Large intestine (tissue), 12 donors: ENCODE measurements at places on chromosomes 16 and 17. TPM values are rescaled to one million over a fixed set of nuclear protein-coding genes. Genes with fewer than 3 reads are reported as not detected.

DNA sequence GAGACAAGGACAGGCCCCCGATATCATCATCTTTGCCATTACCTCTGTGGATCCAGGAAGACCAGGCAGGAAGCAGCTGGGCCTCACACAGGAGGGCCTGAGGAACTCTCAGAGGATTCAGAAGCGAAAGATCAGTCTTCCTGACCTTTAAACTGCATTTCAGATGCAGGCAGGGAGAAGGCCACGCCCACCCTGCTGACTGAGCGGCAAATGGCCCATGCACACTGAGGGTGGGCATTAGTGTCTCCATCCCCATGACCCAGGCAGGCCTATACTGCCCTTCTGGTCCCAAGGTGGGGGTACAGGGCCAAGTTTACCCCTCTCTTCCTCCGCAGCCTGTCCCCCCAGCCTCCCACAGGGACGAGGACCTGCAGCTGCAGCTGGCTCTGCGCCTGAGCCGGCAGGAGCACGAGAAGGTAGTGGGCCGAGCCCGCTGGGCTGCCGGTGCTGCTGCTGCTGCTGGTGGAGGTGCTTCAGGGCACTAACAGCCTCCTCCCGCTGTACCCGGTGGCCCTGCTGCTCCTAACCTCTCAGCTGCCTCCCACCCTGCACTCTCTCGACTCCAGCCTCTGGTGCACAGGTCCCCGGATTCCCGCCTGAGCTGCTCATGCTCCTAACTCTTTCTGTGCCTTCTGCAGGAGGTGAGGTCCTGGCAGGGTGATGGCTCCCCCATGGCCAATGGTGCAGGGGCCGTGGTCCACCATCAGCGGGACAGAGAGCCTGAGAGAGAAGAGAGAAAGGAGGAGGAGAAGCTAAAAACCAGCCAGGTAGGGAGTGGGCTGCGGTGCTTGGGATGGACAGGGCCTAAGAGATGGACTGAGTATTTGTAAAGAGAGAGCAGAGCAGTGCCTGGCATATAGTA, 6.2 kb downstream of the EPN3 start:
- H3K27ac ChIP-seq: peak overlapping the region; percentile 74
- peak; percentile 74 for DNase-seq
- H3K4me1 ChIP-seq: peaks cover 61% of the 10 kb centered on the region
- no peaks in the 10 kb centered on the region for H3K36me3 ChIP-seq

The NEURL4 gene
- polyA plus RNA-seq: 28.7 TPM

The MMP2 gene
- 87.5 TPM for polyA plus RNA-seq

DNA sequence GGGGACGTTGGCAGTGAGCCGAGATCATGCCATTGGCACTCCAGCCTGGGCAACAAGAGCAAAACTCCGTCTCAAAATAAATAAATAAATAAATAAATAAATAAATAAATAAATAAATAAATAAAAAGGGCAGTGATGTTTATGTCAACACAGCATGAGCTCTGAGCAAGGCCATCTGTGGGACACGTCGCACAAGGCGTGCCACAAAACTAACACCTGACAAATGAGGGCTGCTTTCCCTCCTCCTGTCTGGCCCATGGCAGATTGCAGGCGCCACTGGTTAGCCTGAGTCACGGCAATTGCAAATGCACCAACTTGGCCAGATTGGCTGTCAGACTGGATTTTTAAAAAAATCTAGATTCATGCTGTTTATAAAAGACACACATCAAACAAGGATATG, 25.9 kb upstream of the SPNS3 start:
- no peaks in the 10 kb centered on the region for H3K4me1 ChIP-seq
- no peaks in the 10 kb centered on the region for H3K27me3 ChIP-seq
- H3K36me3 ChIP-seq: no peaks in the 10 kb centered on the region
- DNase-seq: no peak

- DNase-seq: no peak
- no peaks in the 10 kb centered on the region for H3K27me3 ChIP-seq
- peaks cover 7% of the 10 kb centered on the region for H3K4me1 ChIP-seq
- peaks cover 6% of the 10 kb centered on the region for H3K36me3 ChIP-seq
- H3K27ac ChIP-seq: no peak overlapping the region
- H3K4me3 ChIP-seq: peak overlapping the region; percentile 64
These were observed 1.7 kb downstream of the TBKBP1 start for GRCh38 chr17:47695429-47696376.

GRCh38 chr16:66134875-66135274, 231.6 kb upstream of the CDH5 start:
- no peaks in the 10 kb centered on the region for H3K36me3 ChIP-seq
- H3K27ac ChIP-seq: no peak overlapping the region
- no peaks in the 10 kb centered on the region for H3K4me1 ChIP-seq
- DNase-seq: no peak
- no peak overlapping the region for H3K4me3 ChIP-seq
- H3K27me3 ChIP-seq: peaks cover 5% of the 10 kb centered on the region

DNA sequence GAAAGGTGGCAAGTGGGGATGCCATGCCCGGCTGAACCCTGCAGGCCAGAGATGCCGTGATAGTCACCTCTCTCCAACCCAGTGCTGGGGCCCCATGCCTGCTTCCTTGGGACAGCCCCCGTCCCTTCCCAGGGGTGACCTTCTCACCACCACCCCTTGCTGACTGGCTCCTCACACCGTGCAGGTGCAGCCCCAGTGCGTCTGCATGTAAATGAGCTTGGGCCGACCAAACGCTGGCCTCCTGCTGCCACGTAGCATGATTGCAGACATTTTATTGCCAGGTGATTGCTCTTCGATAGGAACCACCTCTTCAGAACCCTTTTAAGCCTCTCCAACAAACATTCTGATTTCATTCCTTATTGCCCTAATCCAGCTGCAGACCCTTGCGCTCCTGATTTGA, 32.5 kb downstream of the ASIC2 start:
- H3K4me1 ChIP-seq: peaks cover 45% of the 10 kb centered on the region
- no peaks in the 10 kb centered on the region for H3K27me3 ChIP-seq
- peaks cover 4% of the 10 kb centered on the region for H3K36me3 ChIP-seq
- peak overlapping the region; percentile 14 for H3K27ac ChIP-seq
- DNase-seq: peak; percentile 81
- H3K4me3 ChIP-seq: no peak overlapping the region

DNA sequence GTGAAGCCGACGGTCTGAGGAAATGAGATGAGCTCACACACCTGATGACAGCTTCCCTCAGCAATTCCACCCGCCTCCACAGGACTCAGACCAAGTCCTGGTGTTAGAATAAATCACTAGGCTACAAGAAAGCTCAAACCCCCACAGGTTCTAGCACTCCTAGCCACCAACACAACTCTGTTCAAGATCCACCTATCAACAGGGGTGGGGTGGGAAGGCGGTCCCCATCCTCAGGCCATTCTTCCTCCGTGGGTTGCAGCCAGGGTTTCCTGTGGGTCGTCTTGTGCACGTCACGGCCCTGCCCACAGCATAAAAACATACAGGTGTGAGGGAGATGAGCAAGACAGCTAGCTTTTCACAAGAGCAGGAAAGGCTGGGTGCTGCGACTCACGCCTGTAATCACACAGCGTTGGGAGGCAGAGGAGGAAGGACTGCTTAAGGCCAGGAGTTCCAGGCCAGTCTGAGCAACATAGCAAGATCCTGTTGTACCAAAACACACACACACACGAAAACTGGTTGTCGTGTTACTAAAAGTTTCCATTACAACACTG, 81.1 kb downstream of the ANKRD11 start:
- no peak for DNase-seq
- H3K27ac ChIP-seq: no peak overlapping the region
- peaks cover 3% of the 10 kb centered on the region for H3K36me3 ChIP-seq
- H3K4me1 ChIP-seq: peaks cover 40% of the 10 kb centered on the region

DNA sequence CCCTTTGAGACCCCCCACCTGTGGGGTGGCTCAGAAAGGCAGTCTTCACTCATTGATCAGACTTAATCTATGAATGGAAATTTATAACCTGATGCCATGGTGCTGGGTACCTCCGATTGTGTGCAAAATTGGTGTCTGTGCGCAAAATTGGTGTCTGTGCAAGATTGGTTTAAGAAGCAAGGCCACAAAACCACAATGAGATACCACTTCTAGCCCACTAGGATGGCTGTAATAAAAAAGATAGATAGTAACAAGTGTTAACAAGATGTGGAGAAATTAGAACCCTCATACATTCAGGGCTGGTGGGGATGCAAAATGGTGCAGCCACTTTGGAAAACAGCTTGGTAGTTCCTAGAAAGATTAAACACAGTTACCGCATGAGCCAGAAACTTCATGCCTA, 13.9 kb upstream of the CSNK2A2 start:
- no peaks in the 10 kb centered on the region for H3K27me3 ChIP-seq
- DNase-seq: no peak
- H3K36me3 ChIP-seq: no peaks in the 10 kb centered on the region
- no peak overlapping the region for H3K27ac ChIP-seq

The OR3A3 gene
- polyA plus RNA-seq: not detected

The CHST4 gene
- polyA plus RNA-seq: 0.12 TPM

- peak overlapping the region; percentile 63 for H3K27ac ChIP-seq
- peak; percentile 62 for DNase-seq
These were observed 56.5 kb upstream of the CIBAR2 start for GRCh38 chr16:85168732-85169256.

The CLEC10A gene
- 9.7 TPM for polyA plus RNA-seq

- H3K36me3 ChIP-seq: peaks cover 61% of the 10 kb centered on the region
- no peaks in the 10 kb centered on the region for H3K4me1 ChIP-seq
- no peak for DNase-seq
- no peak overlapping the region for H3K27ac ChIP-seq
- no peaks in the 10 kb centered on the region for H3K27me3 ChIP-seq
These were observed 21.7 kb downstream of the TTYH2 start for GRCh38 chr17:74235040-74235581.

The PTX4 gene
- 0.19 TPM for polyA plus RNA-seq

The C17orf50 gene
- polyA plus RNA-seq: 0.04 TPM

GRCh38 chr16:85359147-85359822, 247.0 kb upstream of the CIBAR2 start:
- H3K27ac ChIP-seq: no peak overlapping the region
- H3K4me1 ChIP-seq: peaks cover 40% of the 10 kb centered on the region
- peak; percentile 62 for DNase-seq

The NPIPA2 gene
- 0.63 TPM for polyA plus RNA-seq

DNA sequence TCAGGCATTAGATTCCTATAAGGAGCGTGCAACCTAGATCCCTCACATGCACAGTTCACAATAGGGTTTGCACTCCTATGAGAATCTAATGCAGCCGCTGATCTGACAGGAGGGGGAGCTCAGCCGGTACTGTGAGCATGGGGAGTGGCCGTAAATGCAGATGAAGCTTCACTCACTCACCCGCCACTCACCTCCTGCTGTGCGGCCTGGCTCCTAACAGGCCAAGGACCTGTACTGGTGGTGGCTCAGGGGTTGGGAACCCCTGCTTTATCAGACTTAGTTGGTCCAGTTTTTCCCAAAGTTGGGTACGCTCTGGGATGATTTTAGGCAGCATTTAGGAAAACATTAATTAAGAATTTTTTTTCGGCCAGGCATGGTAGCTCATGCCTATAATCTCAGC, 103.8 kb downstream of the MARF1 start:
- H3K27me3 ChIP-seq: no peaks in the 10 kb centered on the region
- no peak overlapping the region for H3K4me3 ChIP-seq
- no peak overlapping the region for H3K27ac ChIP-seq
- DNase-seq: no peak

The BAHCC1 gene
- 21.9 TPM for polyA plus RNA-seq

The TERB1 gene
- polyA plus RNA-seq: 0.09 TPM

DNA sequence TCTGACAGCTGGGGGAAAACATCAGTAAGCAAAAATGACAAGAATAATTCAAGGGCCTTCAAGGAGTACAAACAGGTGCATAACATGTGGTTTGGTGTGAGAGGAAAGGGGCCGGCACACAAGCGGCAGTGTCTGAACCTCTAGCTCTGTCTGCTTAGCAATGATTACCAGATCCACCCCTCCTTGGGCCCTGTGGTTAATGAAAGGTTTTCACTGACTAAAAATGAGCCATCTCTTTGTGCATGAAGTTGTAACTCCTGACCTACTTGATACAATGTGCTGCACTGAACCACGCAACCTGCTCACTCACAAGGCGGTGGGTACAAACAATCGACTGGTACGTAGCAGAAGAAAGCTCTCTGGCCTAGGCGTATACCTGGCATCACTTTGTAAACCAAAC, 15.1 kb downstream of the FAM117A start:
- H3K36me3 ChIP-seq: no peaks in the 10 kb centered on the region
- H3K4me3 ChIP-seq: no peak overlapping the region
- no peak overlapping the region for H3K27ac ChIP-seq
- peaks cover 7% of the 10 kb centered on the region for H3K4me1 ChIP-seq

- no peak overlapping the region for H3K4me3 ChIP-seq
- H3K4me1 ChIP-seq: no peaks in the 10 kb centered on the region
- H3K27ac ChIP-seq: no peak overlapping the region
- DNase-seq: no peak
These were observed 37.7 kb upstream of the MEAK7 start for GRCh38 chr16:84541999-84542817.

The G6PC1 gene
- 1.5 TPM for polyA plus RNA-seq

DNA sequence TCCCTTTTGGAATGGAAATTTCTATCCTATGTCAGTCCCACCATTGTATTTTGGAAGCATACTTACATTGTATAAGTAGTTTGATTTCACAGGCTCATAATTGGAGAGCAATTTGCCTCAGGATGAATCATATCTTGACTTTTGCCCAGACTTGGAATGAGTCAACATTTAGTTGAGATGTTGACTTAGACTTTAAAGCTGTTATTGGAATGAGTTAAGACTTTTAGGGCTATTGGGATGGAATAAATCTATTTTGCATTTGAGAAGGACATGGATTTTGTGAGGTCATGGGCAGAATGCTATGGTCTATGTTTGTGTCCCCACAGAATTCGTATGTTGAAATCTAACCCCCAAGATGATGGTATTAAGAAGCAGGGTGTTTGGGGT, 12.2 kb upstream of the ZNF594 start:
- DNase-seq: no peak
- no peak overlapping the region for H3K4me3 ChIP-seq
- H3K36me3 ChIP-seq: no peaks in the 10 kb centered on the region
- no peak overlapping the region for H3K27ac ChIP-seq

GRCh38 chr16:75342308-75342811, 90.9 kb upstream of the BCAR1 start:
- H3K27me3 ChIP-seq: no peaks in the 10 kb centered on the region
- H3K36me3 ChIP-seq: peaks cover 6% of the 10 kb centered on the region
- no peak overlapping the region for H3K4me3 ChIP-seq
- peaks cover 30% of the 10 kb centered on the region for H3K4me1 ChIP-seq
- peak overlapping the region; percentile 48 for H3K27ac ChIP-seq
- peak; percentile 61 for DNase-seq

The MT3 gene
- polyA plus RNA-seq: 0.97 TPM

- peak overlapping the region; percentile 44 for H3K4me3 ChIP-seq
- H3K27ac ChIP-seq: no peak overlapping the region
- no peak for DNase-seq
- no peaks in the 10 kb centered on the region for H3K27me3 ChIP-seq
These were observed 634 bp upstream of the NATD1 start for GRCh38 chr17:21253646-21254441.
